HT1080 (cell line): ENCODE measurements at places on chromosomes 12 and 14. TPM values are rescaled to one million over a fixed set of nuclear protein-coding genes. Genes with fewer than 3 reads are reported as not detected.

EPS8 gene
- 30.4 and 36.7 TPM in 2 replicates for total RNA-seq

SLC7A8 gene
- 0.06 and 0.50 TPM in 2 replicates for total RNA-seq

FAR2 gene
- 10.1 and 12.4 TPM in 2 replicates for total RNA-seq

TROAP gene
- total RNA-seq = 35.8 and 48.7 TPM in 2 replicates

- no peak for DNase-seq
Measured at GRCh38 chr12:16449459-16449858, 102.0 kb downstream of the MGST1 start.

DNA sequence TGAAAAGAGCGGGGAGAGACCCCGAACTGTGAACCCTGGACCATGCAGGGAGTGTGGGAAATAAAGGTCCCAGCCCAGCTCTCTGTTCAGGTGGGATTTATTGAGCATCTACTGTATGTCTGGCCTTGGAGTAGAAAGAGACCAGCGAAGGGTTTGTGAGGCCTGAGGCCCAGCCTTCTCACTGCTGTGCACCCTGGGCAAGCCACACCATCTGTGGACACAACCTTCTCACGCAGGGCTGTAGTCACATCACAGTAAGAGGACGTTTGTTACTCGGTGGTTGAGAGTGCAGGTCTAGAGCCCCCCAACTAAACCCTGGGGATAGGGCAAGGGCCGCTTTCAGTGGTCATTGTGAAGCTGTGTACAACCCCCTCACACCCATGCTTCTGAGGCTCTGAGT lies 18.2 kb downstream of the FAM222A start:
- DNase-seq = no peak

GRCh38 chr12:26736563-26737486 lies 96.2 kb downstream of the ITPR2 start:
- peak; percentile 25 for DNase-seq

GRCh38 chr12:54016478-54016964 lies 7.7 kb downstream of the HOXC8 start:
- DNase-seq = peak; percentile 78

DNA sequence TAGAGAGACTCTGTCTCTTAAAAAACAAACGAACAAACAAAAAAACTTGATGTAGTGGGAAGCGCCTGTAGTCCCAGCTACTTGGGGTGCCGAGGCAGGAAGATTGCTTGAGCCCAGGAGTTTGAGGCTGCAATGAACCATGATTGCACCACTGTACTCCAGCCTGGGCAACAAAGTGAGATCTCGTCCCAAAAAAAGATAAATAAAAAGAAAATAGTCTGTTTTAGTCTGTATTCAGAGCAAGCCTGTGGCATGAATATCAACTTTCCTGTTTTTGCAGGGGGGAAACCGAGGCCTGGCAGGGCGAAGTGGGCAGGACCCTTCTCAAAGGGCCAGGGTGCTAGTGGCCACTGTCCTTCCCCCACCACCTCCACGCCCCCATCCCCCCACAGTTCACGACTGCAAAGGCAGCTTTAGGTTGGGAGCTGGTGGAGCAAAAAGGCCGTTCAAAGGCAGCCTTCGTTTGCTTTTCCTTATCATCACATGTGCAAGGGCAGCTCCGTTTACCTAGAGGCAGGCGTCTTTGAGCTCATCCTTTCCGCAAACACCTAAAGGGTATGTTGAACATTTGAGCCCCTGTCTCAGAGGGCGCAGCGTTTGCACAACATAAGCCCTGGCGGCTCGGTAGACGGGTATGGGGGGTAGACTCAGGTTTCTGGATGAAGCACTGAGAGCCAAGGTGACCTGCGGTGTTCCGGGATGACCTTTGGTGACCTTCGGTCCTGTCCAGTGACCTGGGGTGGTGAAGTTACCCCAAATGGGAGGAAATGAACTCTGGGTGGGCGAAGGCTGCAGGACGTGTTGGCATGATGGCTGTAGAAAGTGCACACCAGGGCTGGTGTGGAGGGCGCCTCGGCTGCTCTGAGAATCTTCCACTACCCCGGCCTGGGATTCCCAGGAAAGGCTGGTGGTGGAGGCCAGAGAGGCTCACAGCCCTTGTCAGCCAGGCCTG lies 8.7 kb upstream of the MEG3 start:
- DNase-seq = no peak
